NCI-H2171 treated with DMSO at 0.1 percent for 48 hours (cell line): ENCODE measurements at places on chromosomes 3 and 15.

DNA sequence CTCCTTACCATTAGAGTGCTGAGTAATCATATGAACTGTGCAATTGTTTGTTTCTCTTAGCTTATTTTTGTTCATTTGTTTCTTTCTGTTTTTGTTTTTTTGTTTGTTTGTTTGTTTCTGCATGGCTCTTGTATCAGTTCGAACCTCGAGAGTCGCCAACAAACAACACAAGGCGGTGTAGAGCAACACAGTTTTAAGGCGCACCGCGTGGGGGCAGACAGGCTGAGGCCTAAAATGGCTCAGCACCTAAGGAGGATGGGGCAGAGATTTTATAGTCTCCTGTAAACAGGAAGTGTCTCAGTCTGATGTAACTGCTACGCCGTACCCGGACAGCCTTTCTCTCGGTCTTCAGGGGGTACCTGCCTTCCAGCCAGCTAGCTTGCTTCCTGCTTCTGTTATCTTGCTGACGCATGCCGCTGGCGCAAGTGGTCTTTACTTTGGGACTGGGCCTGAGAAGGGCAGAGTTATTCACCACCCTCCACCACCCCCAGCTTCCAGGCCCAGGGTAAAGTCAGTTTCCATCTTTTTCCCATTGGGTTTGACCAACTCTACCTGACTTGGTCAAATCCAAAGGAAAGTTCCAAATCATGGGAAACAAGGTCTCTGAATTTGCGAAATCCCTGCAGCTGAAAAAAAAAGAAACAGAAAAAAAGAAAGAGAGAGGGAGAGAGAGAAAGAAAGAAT lies 25.8 kb upstream of the MFGE8 start:
- no peak for DNase-seq

- DNase-seq = peak; percentile 71
Observed at GRCh38 chr3:118817748-118818165, 216.9 kb downstream of the IGSF11 start.

- no peak for DNase-seq
Observed at GRCh38 chr3:121958801-121959200, 63.2 kb downstream of the ILDR1 start.

GRCh38 chr3:64441861-64442260 lies 216.6 kb upstream of the PRICKLE2 start:
- no peak for DNase-seq

GRCh38 chr3:82355228-82355627 lies 593.8 kb upstream of the GBE1 start:
- DNase-seq = no peak

DNA sequence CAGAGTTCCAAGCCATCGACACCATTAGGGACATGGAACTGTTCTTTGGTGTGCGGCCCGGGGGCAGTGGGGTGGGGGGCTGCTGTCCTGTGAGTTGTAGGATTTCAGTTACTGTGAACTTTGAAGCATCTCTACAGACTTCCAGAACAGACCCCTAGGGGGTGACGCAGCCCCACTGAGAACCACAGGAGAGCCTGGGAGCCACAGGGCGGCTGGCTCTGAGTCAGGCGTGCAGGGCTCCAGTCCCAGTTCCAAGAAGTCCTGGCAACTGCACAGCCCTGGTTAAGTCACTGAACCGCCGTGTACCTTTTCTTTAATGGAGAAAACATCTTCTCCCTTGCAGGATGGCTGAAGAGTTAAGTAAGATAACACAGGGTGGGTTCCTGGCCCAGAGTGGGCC lies 23.5 kb upstream of the LRTM1 start:
- no peak for DNase-seq

DNA sequence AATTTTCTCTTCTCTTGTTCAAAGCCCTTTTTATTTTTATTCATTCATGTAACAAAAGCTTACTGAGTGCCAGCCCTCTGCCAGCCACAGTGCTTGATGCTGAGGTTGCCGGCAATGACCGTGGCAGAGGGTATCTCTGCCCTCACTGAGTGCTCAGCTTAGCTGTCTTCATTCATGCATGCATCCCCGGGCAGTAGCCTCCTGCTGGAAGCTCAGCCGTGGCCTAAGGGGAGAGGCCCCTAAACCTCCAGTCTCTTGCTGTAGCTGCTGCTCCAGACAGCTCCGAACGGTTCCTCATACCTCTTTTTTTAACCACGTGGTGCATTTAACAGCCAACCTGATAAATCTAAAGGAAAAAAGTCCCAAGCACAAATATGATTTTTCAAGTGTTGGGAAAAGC lies 34.6 kb upstream of the CCDC66 start:
- DNase-seq = no peak

GRCh38 chr3:151169262-151169947 lies 33.6 kb downstream of the GPR171 start:
- no peak for DNase-seq

DNA sequence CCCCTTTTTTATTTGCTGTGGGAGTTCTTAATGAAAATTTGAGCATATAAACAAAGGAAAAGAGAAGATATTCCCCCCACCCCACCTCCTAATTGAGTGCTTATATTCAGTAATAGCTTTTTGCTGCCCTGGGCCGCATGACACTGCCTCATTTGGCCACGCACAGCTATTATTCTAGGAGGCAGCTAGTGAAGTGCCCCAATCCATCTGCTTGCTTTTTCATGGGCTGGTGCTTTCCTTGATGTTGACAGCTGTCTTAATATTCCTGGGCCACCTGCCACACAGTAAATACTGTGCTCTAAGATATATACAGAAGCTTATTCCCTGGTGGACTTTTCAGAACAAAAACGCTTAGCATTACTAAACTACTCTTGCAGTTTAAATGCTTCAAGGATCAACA lies 3.8 kb upstream of the CRYBG3 start:
- peak; percentile 100 for DNase-seq

DNA sequence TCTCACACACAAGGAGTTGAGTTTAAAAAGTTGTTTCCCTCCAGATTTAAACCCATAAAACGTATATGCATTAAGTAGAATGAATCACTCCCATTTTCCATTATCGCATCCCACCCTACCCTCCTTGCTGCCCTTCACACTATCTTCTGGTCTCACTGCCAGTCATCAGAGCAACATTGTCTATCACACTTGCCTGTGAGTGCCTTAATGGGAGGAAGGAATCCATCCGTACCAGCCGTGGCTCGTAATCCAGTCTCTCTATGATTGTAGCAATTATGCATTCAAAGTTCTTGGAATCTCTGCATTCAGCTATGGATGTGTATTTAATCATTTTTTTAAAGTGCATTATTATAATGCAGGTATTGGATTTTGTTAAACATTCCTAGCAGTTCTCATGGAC lies 1.9 kb downstream of the TMEM266 start:
- DNase-seq = no peak

- no peak for DNase-seq
Observed at GRCh38 chr15:43329217-43329959, 985 bp downstream of the LCMT2 start.

GRCh38 chr15:35838424-35839111 lies 292.6 kb upstream of the DPH6 start:
- DNase-seq = no peak

- DNase-seq = no peak
Observed at GRCh38 chr3:195020185-195020584, 250.8 kb downstream of the XXYLT1 start.

DNA sequence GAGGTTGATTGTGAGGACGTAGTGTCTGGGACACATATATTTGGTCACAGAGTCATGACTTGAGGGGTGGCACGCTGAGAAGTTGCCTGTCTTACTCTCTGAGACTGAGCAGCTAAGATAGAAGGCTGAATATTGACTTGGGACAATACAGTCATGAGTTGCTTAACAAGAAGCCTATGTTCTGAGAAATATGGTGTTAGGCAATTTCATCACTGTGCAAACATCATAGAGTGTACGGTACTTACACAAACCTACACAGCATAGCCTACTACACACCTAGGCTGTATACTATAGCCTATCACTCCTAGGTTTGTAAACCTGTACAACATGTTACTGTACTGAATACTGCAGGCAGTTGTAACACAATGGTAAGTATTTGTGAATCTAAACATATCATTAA lies 30.3 kb upstream of the SPESP1 start:
- no peak for DNase-seq

- no peak for DNase-seq
Observed at GRCh38 chr3:124963755-124964154, 29.2 kb upstream of the MUC13 start.

GRCh38 chr3:133964547-133964946 lies 65.2 kb downstream of the SLCO2A1 start:
- no peak for DNase-seq

GRCh38 chr3:46462111-46462510 lies 2.6 kb downstream of the LTF start:
- DNase-seq = no peak

GRCh38 chr15:76939715-76940114 lies 8.2 kb downstream of the RCN2 start:
- DNase-seq = no peak

- no peak for DNase-seq
Observed at GRCh38 chr15:51363383-51363782, 21.9 kb downstream of the GLDN start.

GRCh38 chr15:43920815-43921214 lies 94.0 kb downstream of the WDR76 start:
- DNase-seq = peak; percentile 87

- no peak for DNase-seq
Observed at GRCh38 chr15:101020945-101021344, 101.8 kb downstream of the LRRK1 start.

DNA sequence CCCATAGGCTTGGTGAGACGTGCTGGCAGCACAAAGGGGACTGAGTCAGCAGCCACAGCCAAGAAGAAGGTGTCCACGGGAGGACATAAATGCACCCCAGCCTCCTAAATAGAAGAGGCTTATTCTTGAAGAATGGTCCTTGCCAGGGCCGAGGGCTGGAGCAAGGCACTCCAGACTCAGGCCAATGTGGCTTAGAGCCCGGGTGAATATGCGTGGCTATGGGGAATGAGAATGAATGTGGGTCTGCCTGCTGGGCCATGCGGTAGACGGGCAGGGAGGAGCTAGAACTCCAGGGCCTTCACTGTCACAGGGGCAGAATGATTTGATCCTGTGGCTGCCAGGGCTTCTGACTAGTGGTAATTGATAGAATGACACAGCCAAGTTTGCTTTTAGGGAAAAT lies 34.0 kb downstream of the DHX30 start:
- DNase-seq = no peak

DNA sequence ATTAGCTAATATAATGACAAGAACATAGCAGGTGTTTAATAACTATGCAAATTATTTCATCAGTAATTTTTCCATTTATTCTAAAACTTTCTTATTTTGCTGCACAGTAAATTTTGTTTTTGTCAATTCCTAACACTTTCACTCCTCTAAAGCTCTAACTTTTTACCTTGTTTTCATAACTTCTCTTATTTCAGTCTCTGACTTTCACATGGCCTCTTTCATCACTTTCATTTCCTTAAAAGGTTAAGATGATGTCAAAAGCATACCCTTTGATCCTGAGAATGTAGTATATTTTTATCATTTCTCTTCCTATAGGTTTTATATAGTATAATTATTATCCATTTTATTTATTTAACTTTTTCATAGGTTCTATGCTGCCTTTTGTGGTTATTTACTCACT lies 1325.8 kb upstream of the ALCAM start:
- DNase-seq = no peak

DNA sequence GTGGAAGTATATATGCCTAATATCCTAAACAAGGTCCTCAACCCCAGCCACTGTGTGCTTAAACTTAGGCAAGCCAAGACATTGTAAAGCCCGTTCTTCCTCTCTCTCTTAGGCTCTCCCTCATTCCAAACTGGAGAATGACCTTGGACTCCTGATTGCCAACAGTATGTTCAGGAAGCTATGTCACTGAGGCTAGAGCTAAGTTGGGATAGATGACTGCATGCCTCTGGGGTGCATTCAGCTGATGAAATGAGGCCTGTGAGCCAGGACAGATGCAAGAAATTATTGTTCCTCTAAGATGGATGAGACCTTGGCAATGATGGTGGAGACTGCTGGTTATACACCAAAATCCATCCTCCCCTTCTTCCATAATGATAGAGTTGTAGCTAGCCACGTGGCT lies 27.9 kb upstream of the TBC1D21 start:
- DNase-seq = no peak

GRCh38 chr3:170372190-170372879 lies 14.8 kb downstream of the SKIL start:
- DNase-seq = peak; percentile 71

DNA sequence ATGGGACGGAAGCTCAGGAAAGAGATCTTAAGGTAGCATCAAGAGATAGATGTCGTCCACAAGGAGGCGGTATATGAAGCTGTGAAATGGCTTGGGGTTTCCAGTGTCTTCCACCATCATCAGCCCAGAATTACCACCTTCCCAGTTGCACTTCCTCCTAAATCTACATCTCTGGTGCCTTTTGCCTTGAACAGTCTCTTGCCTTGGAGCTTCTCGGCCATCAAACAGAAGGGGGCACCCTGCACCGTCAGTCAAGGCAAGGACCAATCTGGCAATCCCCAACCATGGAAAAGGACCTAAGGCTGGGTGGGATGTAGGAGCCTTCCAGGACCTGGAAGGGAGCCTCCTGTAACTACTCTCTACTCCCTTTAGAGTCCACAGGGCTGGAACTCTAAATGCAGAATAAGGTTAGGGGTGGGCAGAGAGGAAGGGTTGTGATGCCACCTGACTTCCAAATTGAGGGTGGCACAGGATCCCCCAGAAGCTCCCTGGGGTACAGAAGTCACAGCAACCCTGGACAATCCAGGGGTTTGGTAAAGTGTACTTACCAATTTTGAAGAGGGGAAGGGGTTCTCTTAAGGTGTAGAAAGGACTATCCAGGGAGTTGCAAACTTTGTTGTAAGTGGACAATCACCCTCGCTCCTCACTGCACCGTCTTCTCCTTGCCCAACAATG lies 1.0 kb upstream of the RYR3 start:
- DNase-seq = no peak

DNA sequence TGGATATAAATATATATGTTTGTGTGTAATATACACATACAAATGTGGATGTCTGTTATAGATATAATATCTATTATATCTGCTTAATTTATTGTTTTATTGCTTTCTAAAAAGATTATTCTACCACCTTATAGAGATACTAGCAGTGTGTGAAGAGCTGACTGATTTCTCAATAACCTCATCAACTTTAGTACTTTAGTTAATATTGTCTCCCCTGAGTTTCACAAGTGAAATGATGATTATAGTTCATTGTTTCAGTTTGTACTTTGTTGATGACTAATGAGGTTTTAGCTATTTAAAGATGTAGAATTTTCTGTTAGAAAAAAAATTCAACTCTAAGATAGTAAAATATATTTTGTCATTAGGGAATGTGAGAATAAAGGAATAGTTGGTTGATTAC lies 11.4 kb downstream of the RSRC1 start:
- no peak for DNase-seq

DNA sequence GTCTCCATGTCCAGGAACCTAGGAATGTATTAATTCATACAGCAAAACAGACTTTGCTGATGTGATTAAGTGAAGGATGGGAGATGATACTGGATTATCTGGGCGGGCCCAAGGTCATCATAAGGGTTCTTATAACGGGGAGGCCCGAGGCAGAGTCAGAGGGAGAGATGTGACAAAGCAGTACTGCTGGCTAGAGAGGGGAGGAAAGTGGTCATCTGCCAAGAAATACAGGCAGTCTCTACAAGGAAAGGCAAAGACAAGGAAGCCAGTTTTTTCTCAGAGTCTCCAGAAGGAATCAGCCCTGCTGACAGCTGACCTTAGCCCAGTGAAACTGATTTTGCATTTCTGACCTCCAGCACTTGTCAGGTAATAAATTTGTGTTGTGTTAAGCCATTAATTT lies 66.2 kb upstream of the CORO2B start:
- no peak for DNase-seq

- peak; percentile 58 for DNase-seq
Observed at GRCh38 chr3:155744010-155744625, 753 bp downstream of the PLCH1 start.
